ENCODE measurements at places on chromosomes 6 and 20.

DNA sequence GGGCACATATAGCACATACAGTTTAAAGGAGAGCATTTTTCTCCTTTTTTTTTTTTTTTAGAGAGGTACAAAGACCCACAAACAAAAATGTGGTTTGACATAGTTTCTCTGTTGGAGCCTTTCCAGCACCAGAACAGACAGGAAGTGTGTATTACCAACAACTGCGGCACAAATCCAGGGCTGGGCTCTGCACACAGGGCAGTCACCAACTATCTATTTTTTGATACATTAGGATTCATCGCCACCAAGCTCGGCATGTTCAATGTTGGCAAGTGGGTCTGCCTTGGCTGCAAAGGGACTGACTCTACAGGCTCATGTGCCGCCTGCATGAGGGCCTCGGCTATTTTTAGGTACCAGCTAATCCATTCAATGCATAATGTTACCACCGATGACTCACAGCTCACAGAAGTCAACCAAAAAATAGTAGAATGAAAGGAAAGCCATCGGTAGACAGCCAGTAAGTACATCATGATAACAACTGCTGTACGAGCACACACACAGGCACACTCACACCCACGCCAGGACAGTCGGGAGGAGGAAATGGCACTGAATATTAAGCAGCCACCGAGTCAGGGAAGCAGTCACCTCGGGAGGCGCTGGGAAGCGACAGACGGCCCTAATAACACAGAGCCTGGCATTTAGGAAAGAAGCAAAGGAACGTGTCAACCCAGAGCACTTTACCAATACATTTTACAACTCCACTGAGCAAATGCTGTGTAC is 81.6 kb downstream of the GMPR start:
- DNase-seq: peak; percentile 65

- no peak for DNase-seq
These were observed 111.2 kb downstream of the PDE7B start for GRCh38 chr6:135962731-135963130.

GRCh38 chr6:96542702-96543101 is 20.2 kb upstream of the FHL5 start:
- no peak for DNase-seq

DNA sequence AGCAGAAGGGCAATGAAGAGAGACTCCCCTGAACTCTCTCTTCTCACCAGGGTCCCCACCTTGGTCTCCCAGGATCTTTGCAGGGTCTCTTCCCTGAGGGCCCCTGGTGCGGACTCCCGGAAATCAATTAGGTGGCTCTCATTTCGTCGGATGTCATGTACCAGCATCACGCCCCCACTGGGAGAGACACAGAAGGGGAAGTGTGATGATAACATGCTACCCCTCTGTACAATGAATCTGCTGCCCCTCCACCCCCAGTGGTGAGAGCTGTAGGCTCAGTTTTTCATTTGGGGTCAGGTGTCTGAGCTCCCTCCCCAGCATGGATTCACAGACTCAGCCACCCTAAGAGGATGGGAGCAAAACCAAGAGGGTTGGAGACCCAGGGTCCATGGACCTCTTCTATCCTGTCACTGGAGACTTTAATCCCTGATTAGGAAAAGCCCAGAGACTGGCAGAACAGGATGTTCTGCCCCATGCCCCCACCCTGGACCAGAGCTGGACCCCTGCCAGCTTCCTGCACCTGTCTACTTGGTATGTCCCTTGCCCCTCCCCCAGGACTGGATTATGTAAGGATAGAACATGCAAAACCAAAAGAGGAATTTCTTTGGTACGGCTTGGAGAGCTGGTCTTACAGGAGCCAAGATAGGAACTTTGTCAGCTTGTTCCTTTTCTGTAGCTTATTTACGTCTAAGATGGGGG is 11.1 kb downstream of the GGT7 start:
- no peak for DNase-seq

- no peak for DNase-seq
These were observed 45.9 kb upstream of the TAB2 start for GRCh38 chr6:149271348-149272340.

- DNase-seq: no peak
These were observed 109.0 kb downstream of the TAF4 start for GRCh38 chr20:61956396-61957342.

- no peak for DNase-seq
These were observed 143.6 kb downstream of the TFAP2B start for GRCh38 chr6:50962213-50962759.

DNA sequence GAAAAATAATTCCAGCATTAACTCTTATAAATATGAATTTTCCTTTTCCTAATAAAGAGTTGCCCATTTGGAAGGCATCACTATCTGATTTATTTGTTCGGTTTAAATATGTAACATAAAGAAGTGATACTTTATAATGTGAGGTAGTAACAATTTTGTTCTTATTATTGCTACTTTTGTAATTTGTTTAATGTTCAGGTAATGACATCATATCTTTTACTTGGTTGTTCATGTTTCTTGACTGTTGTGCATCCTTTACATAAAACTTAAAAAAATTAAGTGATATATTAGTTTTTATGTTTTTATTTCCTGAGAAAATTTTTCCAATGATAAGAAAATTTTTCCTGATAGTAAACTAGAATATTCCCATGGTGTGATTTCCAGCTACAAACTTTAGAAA is 124.6 kb downstream of the AFG1L start:
- DNase-seq: no peak

DNA sequence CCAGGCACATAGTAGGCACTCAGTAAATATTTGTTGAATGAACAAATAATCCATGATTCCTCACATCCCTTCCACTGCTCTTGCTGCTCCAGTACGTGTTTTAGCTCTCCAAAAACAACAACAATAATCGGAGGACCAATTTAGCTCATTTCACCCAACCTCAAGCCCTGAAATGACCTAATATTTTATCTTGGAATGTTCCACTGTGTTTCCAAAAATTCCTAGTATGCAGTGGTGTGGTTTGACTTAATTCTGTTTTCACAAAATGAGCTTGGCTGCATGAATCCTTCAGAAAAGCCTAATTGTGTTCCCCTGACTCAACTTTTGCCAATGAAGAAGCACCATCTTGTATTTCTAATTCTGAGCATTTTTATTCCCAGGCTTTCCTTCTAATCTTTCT is 168.0 kb upstream of the PHACTR1 start:
- DNase-seq: no peak

GRCh38 chr20:44642203-44643153 is 9.0 kb downstream of the ADA start:
- DNase-seq: no peak

- DNase-seq: no peak
These were observed 287.6 kb upstream of the SOX4 start for GRCh38 chr6:21305893-21306332.

GRCh38 chr20:53840532-53840931 is 229.9 kb downstream of the BCAS1 start:
- no peak for DNase-seq

- DNase-seq: no peak
These were observed 25.4 kb upstream of the EXOC2 start for GRCh38 chr6:718345-718744.

- no peak for DNase-seq
These were observed 188.3 kb downstream of the ATXN1 start for GRCh38 chr6:16572943-16573342.

GRCh38 chr6:125753218-125753936 is 3.9 kb downstream of the HEY2 start:
- no peak for DNase-seq

- DNase-seq: no peak
These were observed 2.9 kb downstream of the C6orf141 start for GRCh38 chr6:49553384-49553783.
